ENCODE measurements at places on chromosomes 6 and 20.

- no peak for DNase-seq
Observed at GRCh38 chr6:109239160-109239559, 143.1 kb downstream of the CD164 start.

DNA sequence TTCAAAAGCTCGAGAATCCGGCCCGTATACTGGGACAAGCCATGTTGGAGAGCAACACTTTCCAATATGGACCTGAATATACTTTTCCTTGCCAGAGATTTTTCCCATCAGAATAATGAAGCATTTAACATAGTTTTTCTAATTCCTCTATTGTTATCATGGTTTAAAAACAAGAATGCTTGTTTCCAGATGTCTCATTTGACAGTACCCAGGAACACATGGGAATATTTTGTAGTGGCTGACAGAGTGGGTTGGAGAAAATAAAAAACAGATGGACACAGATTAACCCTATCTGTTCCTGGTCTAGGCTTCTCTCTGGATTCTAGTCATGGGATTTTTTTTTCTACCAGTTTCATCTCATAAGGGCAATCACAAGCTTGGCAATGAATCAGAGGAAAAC lies 164.8 kb upstream of the CEP162 start:
- no peak for DNase-seq

DNA sequence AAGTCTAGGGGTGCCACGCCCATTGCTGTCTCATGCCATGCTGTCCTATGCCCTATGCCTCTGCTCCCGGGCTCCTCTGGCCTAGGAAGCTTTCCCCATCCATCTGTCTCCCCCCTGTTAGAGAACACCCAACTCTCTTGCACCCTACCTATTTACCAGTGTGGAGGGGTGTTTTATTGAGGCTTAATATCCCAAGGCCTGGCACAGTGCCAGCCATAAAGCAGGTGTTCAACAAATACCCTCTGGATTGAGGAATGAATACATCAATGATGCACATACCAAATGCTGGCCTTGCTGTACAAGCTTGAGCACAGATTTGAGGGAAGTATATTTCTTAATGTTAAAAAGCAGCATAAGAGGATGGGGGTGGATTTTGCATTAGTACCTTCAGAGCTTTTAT lies 38.3 kb downstream of the METTL24 start:
- no peak for DNase-seq

DNA sequence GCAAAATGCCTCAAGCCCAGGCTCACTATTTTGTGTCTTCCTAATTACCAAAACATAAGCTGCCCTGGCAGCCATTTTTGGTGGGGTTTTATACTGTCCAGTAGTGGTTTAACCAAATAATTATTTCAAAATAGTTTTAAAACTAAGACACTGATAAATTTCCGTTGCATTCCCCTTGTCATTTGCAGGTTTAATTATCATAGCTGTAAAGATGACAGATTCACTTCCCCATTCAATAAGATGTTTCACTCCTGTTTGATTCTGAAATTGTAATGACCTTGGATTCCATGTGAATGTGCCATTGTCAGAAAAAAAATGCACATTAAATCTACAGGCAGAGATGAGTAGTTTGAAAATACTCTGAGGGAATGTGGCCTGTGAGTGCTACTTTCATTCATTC lies 172.0 kb downstream of the COL9A1 start:
- no peak for DNase-seq

DNA sequence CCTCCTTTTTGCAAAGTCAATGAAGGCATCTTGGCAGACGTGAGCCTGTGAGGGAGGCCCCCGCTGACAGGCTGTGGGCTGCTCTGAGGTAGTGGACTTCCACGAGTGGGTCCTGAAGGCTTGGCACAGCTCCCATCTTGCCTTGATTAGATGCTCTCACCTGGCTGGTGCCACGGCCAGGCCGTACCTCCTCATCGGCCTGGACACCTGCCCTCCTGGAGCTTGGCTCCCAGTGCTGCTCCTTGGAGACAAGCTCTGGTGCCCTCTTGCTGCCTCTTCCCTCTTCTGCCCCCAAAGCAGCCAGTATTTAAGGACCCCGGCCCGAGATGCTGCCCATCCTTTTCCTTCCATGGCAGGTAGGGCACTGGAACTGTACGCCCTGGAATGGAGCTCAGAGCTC lies 93.5 kb downstream of the ERMARD start:
- no peak for DNase-seq

- DNase-seq = no peak
Observed at GRCh38 chr6:160832422-160832821, 130.4 kb downstream of the PLG start.

- DNase-seq = no peak
Observed at GRCh38 chr20:44411020-44411756, 55.7 kb downstream of the HNF4A start.

GRCh38 chr20:58941471-58941870 lies 39.6 kb upstream of the NELFCD start:
- DNase-seq = no peak

DNA sequence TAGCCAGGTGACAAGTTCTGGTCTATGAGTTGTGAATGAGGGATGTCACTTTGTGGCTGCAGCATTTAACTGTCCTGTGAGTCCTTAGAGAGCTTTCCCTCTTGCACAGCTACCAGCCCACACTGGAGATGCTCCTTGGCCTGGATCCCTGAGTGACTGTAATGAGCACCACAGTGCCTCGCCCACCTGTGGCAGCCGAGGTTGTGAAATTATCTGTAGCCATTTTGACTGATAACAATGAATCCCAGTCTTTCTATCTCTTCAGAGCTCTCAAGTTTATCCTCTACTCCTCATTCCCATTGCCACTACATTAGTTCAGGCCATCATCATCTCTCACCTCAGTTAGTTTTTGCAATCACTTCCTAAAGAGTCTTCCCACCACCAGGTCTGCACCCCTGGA lies 41.3 kb upstream of the BEND3 start:
- no peak for DNase-seq

- no peak for DNase-seq
Observed at GRCh38 chr20:17655865-17656479, 26.1 kb downstream of the RRBP1 start.

DNA sequence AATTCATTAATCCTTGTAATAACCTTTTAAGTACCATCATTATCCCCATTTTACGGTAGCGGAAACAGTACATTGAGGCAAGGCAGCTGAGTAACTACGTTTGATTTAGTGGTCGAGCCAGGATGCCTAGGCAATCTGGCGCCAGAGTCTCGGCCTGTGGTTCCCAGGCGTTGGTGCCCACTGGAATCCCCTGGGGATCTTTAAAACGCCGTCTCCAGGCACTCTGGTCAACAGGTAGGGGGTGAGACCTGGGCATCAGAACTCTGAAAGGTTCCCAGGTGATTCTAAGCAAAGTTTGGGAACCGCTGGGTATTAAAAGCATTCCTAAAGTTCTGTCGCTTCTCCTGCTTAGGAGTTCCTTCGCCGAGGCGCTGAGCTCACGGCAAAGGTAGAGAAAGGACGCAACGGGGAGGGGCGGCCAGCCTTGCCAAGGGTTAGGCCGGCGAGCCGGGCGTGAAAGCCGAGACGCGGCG lies 939 bp downstream of the DTNBP1 start:
- DNase-seq = no peak

DNA sequence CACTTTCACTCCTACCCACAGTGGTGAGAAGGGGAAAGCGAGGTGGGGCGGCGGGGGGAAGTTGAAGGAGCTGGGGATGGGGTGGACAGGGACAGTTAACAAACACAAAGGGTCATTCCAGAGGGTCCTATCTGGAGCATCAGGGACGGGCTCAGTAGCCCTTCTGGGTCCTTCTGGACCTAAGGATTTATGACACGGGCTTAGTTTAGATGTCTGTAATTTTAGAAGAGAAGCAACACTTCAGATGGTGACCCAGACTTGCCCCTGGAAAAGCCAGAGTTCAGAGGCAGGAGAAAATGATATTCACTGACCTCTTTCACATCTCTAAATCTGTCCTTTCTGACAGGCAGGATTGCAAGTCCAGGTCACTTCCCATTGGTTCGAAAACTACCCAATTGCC lies 36.3 kb downstream of the PDE10A start:
- no peak for DNase-seq

DNA sequence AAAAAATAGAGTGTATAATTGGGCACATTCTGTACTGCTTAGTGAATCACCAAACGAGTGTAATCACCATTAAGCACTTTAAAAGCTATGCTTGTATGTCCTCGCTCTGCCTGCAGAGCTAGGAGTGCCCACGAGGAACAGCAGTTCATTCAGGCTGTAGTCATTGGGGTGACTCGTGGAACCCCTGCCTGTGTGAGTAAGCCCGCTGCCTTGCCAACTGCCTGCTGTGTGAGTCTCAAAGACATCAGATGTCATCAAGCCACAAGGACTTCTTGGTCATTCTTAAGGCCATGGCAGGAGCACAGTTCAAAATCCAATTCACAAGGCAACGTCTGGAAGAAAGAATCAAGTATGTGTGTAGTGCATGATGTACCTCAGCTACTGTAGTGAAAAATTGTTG lies 60.4 kb downstream of the FOXO3 start:
- no peak for DNase-seq

DNA sequence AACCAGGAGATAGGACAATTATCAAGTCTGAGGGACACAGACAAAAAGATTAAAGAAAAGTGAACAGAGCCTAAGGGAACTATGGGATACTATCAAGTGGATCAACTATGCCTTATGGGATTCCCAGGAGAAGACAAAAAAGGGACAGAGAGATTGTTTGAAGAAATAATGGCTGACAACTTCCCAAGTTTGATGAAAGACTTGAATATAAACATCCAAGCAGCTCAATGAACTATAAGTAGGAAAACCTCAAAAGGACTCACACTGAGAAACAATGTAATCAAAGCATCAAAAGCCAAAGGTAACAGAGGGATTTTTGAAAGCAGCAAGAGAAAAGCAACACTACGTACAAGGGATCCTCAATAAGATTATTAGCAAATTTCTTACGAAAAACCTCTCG lies 11.0 kb downstream of the ZNF133 start:
- DNase-seq = no peak

- no peak for DNase-seq
Observed at GRCh38 chr20:36101192-36101591, 53.3 kb upstream of the EPB41L1 start.

- no peak for DNase-seq
Observed at GRCh38 chr20:45998337-45998736, 10.4 kb upstream of the MMP9 start.

- no peak for DNase-seq
Observed at GRCh38 chr20:31719644-31720485, 2.8 kb downstream of the BCL2L1 start.

DNA sequence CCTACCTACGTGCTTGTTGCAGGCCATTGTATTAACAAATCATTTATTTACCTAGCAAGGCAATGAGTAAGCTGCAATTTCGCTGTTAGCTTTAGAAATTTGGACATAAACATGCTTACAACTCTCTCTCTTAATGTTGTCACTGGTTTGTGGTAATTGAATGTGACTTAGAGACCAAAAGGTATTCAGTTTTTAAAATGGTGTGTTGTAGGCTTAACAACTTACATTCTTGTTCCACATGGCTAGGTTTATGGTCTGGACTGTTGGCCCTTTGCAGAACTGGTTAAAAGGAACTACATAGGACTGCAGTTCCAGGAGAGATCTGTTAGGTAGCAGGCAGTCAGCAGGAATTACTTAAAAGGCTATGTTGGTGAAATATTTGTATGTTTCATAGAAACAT lies 10.3 kb upstream of the CTAGE9 start:
- DNase-seq = no peak

DNA sequence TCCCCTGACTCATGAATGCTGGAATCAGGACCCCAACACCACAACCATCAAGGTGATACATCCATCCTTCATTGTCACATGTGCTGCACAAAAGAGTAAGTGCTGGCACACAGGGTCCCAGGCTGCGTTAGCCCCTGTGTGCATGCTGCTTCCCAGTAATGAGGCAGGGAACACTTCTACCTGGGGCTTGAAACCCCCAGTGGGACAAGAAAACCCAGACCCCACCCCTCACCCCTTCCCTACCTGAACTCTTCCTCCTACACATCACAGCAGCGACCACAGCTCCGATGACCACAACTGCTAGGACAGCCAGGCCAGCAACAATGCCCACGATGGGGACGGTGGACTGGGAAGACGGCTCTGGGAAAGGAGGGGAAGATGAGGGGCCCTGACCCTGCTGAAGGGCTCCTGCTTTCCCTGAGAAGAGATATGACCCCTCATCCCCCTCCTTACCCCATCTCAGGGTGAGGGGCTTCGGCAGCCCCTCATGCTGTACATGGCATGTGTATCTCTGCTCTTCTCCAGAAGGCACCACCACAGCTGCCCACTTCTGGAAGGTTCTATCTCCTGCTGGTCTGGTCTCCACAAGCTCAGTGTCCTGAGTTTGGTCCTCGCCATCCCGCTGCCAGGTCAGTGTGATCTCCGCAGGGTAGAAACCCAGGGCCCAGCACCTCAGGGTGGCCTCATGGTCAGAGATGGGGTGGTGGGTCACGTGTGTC lies 2.0 kb downstream of the HLA-B start:
- DNase-seq = peak; percentile 17

DNA sequence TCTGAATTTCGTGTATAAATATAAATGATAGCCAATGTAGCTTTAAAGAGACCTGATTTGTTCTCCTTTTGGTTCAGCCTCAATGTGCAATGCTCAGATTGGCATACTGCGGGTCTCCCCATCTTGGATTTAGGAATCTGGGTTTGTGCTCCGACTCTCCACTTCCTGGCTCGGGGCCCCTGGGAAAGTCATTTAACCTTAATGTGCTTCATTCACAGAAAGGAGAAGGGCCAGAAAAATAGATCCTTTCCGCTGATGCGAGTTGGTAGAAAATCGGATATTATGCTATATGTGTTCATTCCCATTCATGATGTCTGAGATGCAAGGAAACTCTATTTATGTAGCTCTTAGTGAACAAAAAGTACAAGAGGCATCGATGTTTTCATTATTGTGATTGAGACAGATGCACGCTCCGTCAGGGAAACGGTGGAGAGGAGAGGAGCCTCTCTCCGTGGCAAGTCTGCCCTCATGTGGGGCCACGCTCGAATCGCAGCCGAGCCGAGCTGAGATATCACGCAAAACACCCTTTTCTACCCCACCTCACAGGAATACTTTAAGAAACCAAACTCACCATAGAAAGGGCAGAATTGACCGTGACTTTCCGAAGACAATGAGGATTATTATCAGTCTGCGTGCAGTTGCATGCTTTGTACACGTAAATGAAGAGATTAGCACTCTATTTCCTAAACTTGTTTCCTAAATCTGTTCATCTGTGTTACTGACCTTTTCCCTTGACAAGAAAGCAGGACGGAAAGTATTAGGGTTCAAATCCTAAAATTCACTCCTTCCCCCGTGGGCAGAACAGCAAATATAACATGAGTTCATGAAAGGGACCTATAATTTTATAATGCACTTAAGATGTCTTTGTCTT lies 136.6 kb downstream of the COL9A1 start:
- no peak for DNase-seq

GRCh38 chr6:13384506-13384905 lies 56.2 kb upstream of the TBC1D7 start:
- no peak for DNase-seq

GRCh38 chr6:168589275-168589674 lies 148.3 kb downstream of the SMOC2 start:
- no peak for DNase-seq

GRCh38 chr6:139530561-139530960 lies 156.1 kb upstream of the CITED2 start:
- DNase-seq = no peak
